Ammon's horn (tissue), 1 donor: ENCODE measurements at places on chromosomes 2 and 18.

GRCh38 chr2:80322311-80322920 lies 17.9 kb upstream of the LRRTM1 start:
- DNase-seq, result peak; percentile 23

- DNase-seq, result no peak
Measured at GRCh38 chr2:149926149-149926548, 338.6 kb upstream of the MMADHC start.

- no peak for DNase-seq
Measured at GRCh38 chr18:58937887-58938267, 73.2 kb downstream of the ZNF532 start.

DNA sequence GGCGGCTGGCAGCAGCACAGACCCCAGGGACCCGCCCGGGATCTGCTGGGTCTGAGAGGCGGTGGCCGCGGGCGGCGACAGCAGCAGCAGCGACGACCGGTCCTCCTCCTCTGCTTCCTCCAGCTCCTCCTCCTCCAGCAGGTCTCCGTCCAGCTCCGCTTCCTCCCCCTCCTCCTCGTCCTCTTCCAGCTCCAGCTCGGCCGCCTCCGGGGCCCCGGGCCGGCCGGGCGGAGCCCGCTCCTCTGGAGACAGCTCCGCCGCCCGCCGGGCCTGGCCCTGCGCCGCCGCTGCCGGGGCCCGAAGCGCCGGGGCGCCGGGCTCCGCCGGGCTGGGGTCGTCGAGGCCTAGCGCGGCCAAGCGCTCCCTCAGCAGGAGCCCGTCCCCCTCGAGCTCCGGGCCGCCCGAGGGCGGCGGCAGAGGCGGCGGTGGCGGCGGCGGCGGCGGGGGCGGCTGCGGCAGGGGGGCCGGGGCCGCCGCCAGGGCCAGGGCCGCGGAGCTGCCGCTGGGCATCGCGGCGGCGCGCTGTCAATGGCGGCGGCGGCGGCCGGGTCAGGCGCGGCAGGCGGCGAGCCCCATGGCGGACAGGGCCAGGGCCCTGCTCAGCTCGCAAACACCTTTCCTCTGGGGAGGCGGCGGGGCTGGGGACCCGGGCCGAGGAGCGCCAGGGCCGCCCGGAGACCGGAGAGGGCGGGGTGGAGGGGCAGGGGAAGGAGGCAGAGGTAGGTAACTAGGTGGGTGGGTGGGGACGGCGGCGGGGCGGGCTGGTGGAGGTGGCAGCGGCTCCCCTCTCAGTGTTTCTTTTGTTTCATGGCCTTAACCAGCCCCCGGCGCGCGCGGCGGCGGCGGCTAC lies 445 bp downstream of the MEX3C start:
- peak; percentile 55 for DNase-seq

GRCh38 chr18:13185675-13186198 lies 32.8 kb upstream of the LDLRAD4 start:
- DNase-seq, result no peak

DNA sequence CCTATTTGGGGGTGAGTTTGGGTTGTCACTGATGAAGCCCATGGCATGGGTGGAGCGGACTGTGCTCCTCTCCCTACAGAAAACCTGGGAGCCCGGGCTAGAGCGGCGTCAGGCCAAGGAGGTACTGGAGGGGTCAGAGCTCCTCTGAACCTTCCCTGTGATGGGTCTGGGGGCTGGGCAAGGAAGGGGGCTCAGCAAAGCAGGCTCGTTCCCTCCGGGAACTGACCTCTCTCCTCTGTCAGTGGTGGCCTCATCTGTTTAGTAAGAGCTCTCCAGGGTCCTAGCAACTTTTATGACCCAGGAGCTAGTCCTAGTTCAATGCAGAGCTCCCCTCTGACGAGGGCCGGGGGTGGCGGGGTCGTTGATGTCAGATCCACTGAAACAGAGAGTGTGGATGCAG lies 62.4 kb upstream of the OTOF start:
- DNase-seq, result no peak

GRCh38 chr2:209974576-209974975 lies 27.9 kb upstream of the RPE start:
- DNase-seq, result no peak

- no peak for DNase-seq
Measured at GRCh38 chr2:227205701-227206100, 41.3 kb downstream of the COL4A3 start.

DNA sequence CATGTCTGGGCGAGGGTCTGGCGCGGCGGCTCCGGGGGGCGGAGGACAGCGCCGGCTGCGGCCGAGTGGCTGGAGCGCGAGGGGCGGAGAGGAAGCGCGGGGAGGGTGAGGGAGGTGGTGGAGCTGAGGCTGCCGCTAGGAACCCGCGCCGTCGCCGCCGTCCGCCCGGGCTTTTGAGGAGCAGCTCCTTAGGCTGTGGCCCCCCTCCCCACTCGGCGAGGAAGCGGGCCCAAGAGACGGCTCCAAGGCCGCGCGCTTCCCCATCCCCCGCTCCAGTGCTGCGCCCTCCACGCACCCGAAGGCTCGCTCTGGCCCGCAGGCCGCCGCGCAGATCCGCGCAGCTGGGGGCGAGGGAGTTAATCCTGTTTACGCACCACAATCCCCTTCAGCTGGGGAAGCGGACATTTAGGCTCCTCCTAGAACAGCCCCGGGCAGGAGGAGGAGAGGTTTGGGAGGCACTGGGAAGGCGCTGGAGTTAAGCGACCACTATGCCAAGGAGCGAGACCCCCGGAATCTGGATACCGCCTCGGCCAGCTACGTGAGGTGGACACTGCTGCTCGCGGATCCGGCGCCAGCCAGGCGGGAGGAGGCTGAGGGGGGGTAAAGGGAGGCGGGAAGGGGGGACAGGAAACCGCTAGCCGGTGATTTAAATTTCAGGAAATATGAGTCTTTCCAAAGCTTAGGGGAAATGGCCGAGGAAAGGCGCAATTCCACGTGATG lies at the start of gene CNRIP1:
TSS of gene CNRIP1 (minus strand) at position 552 of the 720 bp plus-strand sequence. CDS start at position 3, 549 bp downstream.
- peak; percentile 74 for DNase-seq

DNA sequence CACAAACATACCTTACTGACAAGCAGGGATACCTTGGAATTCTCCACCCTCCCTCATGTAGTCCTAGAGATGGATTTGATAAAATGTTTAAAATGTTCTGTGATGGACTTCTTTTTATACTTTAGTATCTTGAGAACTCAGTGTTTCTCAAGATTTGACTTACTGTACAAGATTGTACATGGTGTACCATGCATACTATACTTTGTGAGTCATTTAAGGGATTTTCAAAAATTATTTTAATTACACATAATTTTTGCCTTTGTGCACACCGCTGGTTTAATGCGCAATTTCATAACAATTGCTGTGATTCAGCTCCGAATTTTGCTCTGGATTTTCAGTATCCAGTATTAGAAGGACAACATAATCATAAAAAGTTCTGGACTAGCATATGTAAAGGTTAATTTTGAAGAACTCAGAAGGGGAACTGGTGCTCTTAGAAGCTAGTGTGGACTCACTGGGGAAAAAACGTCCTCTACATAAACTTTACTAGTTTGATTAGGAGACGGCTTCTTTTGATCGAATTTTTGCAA lies 78.6 kb upstream of the ACSL3 start:
- no peak for DNase-seq

DNA sequence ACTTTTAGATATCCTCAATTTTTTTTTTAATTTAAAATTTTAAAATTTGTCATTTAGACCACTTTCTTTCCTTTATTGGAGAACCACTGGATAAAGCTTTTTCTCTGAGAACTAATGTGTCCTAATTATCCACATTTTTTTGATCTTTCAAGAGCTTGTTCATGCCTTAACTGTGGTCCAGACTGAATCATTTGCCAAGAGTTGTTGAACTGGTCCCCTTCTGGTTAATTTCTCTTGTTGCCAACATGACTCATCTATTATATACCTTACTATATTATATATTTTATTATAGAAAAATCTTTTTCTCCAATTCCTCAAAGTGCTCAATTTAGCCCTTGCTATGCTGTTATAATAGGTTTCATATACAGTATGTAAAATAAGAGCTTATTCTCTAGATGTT lies 53.1 kb upstream of the TMEM87B start:
- DNase-seq, result no peak

GRCh38 chr2:60555066-60555782 lies 1.8 kb upstream of the BCL11A start:
- DNase-seq, result peak; percentile 58

GRCh38 chr2:241064802-241065354 lies 37.2 kb downstream of the MTERF4 start:
- no peak for DNase-seq

- no peak for DNase-seq
Measured at GRCh38 chr2:181313845-181314244, 143.3 kb upstream of the ITGA4 start.

DNA sequence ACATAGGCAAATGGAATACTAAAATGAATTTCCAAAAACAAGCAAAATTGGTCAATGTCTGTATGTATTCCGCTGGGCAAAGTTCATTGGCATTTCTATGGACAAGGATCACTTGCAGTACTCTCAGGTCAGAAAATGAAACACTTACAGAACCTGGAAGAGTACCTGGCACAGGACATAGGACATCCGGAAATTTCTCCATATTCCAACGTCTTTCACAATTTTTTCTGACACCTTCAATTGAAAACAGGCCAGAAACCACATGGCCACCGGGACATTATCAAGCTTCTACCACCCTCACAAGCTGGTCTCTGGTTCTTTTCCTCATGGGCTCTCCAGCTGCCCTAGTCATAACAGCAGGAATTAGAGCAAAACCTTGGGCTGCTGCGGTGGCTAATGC lies 96.9 kb upstream of the MSH6 start:
- no peak for DNase-seq

GRCh38 chr2:85255456-85255812 lies 72.4 kb downstream of the TGOLN2 start:
- no peak for DNase-seq

GRCh38 chr2:10167316-10167715 lies 44.8 kb downstream of the RRM2 start:
- no peak for DNase-seq

DNA sequence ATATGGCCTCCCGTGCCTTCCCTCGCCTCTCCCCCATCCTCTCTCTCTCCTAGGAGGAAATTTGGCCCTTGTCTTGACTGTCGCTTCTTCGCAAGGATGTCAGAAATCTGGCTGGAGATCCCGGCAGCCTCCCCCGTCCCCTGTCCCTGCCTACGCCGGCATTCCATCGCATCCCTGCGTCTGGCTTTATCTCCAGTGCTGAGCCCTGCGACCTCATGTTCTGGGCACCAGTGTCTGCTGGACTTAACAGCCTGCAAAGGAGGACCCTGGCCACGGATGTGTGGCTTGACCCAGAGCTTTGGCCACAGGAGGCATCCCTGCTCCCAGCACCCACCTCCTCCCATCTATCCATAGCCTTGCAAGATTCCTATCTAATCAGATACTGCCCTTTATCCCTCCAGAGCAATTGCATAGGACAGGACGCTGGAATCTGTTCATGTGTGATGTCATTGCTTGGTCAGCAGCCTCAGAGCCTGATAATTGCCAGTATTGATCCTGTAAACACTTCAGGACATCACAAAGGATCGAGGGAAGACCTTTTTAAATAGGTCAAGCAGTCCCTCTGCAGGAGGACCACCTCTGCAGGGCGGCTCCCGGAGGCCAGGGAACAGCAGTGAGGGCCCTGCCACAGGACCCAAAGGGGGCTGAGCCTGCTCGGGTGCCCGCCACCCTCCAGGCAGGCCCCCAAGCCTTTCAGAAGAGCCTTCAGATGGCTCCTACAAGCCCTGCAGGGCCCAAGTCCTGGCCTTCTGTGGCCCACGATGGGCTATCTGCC lies 168.2 kb downstream of the TWIST2 start:
- no peak for DNase-seq

DNA sequence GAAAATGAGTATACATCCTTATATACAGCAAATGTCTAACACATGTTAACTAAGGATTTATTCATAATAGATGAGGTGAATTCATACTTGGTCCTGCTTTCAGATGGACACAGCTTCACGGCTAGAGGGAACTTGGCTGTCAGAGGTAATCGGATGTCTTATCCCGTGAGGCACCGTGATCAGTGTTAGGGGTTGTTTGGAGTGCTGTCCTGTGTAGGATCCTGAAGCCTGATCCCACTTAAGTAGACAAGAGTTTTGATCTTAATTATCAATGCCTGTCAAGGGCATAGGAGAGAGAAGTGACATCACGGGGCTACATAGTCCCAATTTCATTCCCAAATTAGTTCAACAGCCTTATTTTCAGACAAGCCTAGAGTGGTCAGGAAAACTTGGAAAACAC lies 204.6 kb downstream of the RNF144A start:
- no peak for DNase-seq

- no peak for DNase-seq
Measured at GRCh38 chr2:176473851-176474250, 204.6 kb downstream of the MTX2 start.

GRCh38 chr2:137644731-137645130 lies 319.5 kb upstream of the HNMT start:
- no peak for DNase-seq

DNA sequence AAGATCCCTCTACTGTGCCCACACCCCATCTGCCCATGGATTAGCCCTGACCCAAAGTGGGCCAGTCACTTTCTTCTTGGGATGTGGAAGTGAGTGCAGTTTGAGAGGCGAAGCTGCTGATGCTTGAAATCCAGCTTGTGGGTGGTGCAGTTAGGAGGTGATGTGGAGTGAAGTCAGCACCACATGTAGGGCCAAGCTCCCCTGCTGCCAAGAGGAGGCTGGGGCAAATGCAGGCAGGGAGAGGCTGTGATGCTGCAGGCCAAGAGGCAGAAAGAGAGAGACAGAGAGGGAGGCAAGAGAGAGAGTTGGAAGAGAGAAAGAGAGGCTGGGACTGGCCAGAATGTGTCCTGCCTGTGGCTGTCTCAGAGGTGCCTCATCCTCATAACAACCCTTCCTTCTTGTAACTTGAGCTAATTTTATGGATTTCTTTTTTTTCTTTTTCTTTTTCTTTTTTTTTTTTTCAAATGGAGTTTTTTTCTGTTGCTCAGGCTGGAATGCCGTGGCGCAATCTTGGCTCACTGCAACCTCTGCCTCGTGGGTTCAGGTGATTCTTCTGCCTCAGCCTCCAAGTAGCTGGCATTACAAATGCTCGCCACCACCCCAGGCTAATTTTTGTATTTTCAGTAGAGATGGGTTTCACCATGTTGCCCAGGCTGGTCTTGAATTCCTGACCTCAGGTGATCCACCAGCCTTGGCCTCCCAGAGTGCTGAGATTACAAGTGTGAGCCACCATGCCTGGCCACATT lies 35.3 kb upstream of the CAB39 start:
- no peak for DNase-seq

DNA sequence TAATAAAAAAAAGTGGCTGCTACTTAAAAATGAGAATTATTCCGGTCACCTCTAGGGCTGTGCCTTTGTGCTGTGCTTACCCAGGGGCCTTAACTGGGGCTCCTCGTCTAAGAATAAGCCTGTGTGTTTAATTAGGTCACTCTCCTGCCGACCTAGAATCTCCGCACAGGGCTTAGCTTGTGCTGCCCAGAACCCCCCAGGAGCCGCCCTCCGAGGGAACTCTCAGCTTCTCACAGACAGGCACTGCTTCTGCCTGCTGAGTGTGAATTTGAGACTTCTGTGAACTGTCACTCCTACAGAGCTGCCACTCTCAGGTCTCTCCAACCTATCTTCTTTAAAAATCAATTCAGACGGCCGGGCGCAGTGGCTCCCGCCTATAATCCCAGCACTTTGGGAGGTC lies 11.9 kb upstream of the NT5DC4 start:
- peak; percentile 59 for DNase-seq

- DNase-seq, result no peak
Measured at GRCh38 chr2:177073611-177074010, 139.0 kb upstream of the HNRNPA3 start.
